Suprapubic skin (tissue), 4 donors: ENCODE measurements at places on chromosomes 13 and 19. TPM values are rescaled to one million over a fixed set of nuclear protein-coding genes. Genes with fewer than 3 reads are reported as not detected.

GRCh38 chr13:23799945-23800344 lies 89.3 kb downstream of the MIPEP start:
- no peak for DNase-seq
- H3K4me3 ChIP-seq, result no peak overlapping the region
- H3K27me3 ChIP-seq, result no peaks in the 10 kb centered on the region
- H3K27ac ChIP-seq, result peak overlapping the region; percentile 53
- H3K36me3 ChIP-seq, result peaks cover 5% of the 10 kb centered on the region
- peaks cover 4% of the 10 kb centered on the region for H3K4me1 ChIP-seq

DNA sequence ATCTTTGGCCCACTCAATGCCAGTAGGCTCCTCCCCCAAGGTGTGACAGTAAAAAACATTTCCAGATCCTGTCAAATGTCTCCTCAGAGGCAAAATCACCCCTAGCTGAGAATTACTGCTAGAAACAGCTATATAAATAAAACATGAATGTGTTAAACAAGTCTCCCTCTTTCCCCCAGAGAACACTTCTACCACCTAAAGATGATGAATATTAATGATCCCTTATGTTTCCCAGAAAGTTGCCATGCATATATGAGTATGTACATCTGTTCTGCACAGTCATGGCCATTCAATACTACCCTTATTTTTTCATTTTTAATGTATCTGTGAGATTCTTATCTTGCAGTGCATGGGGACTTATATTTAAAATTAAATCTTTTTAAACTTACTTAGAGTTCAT lies 230.0 kb downstream of the SHISA2 start:
- H3K4me3 ChIP-seq, result no peak overlapping the region
- H3K4me1 ChIP-seq, result no peaks in the 10 kb centered on the region
- DNase-seq, result no peak
- H3K27ac ChIP-seq, result no peak overlapping the region

GRCh38 chr13:74667656-74668203 lies 533.5 kb upstream of the KLF12 start:
- no peak for DNase-seq
- H3K36me3 ChIP-seq, result no peaks in the 10 kb centered on the region
- H3K4me1 ChIP-seq, result no peaks in the 10 kb centered on the region
- H3K4me3 ChIP-seq, result no peak overlapping the region

TRPC4 gene
- total RNA-seq, result not detected

SHISA7 gene
- total RNA-seq, result 0.26 TPM
